NCI-H1092 treated with DMSO at 0.1 percent for 48 hours (cell line): ENCODE measurements at places on chromosomes 4 and X.

GRCh38 chrX:50579955-50580354, 109.3 kb upstream of the DGKK start:
- peak; percentile 77 for DNase-seq

- no peak for DNase-seq
These were observed 100.9 kb downstream of the FAM53A start for GRCh38 chr4:1583051-1583785.

- no peak for DNase-seq
These were observed 98.1 kb downstream of the HNRNPD start for GRCh38 chr4:82275431-82276331.

DNA sequence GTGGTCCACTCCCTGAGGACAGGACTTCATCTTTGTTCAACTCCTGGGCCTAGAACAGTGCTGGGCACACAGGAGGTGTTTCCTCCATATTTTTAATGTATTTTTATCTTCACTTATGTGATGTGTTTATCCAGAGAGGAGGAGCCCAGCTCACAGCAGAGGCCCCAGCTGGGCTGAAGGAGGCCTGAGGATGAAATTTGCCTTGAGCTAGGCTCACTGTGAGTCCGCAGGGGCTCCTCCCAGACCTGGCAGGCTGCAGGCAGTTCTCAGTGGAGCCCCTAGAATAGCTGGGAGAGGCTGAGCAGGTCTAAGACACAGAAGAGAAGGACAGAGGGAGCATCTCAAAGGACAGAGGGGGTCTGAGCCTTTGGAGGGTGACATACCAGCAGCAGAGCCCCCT, 26.8 kb downstream of the C4orf50 start:
- no peak for DNase-seq

GRCh38 chrX:75276666-75277065, 2.8 kb downstream of the UPRT start:
- no peak for DNase-seq

DNA sequence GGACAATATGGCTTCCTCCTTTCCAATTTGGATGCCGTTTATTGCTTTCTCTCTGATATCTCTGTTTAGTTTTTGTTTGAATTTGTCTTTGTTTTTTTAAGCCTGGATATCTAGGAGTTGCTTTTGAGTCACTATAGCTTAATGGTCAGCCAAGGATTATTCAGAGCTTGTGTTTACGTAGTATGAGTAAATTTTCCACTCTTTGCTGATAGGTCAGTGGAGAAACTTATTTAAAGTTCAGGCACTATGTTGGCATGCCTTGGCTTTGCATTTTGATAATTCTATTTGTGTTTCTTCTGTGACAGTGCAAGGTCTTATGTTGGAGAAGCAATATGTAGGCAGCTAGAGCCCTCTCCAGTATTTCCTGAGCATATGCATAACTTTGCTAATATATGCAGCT, 315.2 kb downstream of the GRID2 start:
- DNase-seq = no peak

GRCh38 chr4:187827631-187828030, 167.9 kb upstream of the ZFP42 start:
- no peak for DNase-seq

DNA sequence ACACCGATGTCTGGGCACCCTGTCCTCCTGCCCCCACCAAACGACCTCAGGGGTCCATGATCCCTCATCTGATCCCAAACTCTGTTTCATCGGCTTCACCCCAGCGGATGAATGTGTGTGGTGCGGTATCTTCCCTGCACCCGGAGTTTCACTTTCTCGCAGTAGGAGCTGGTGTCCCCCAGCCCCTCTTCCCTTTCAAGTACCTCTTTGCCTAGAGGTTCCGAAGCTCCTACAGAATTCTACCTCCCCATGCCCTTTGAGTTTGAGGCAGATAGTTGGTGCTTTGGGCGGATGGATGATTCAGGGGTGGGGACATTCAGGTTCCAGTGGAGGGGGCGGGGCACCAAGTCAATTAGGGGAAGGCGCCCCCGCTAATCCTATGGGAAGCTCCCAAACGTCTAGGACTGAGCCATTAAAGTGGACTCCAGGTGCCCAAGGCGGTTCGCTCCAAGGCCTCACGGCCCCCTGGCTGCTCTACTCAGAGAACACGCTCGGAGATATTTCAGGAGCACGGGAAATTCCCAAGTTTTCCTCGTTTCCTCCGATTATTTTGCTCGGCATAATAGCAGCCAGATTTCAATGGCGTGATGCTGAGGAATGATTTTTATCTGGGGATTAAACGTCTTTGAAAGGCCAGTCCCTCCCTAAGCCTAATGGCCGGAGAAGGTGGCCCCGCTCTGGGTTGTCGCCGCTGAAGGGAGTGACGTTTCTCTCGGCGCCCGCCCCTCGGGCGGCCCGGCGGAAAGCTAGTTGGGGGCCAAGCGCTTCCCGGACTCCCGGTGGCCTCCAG, 1.3 kb downstream of the MSX1 start:
- DNase-seq = no peak

- DNase-seq = peak; percentile 61
These were observed 14.6 kb downstream of the PSAPL1 start for GRCh38 chr4:7419961-7420660.

DNA sequence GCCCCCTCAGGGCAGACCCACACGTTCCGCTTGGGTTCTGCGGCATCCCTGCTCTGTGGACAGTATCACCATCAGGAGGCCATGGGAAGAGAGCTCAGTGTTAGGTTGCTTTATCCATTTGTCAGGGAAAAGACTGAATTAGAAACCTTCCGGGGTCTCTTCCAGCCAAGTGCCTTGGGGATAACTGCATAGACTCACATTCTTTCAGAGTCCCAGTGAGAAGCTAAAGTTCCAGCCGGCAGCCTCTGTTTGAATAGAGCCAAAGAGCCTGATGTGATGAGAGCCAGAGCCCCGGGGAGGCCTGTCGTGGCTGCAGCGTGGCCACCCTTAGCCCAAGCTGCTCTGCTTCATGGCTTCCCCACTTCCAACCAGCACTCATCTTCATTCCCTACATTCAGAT, 85.2 kb downstream of the FHDC1 start:
- DNase-seq = no peak

DNA sequence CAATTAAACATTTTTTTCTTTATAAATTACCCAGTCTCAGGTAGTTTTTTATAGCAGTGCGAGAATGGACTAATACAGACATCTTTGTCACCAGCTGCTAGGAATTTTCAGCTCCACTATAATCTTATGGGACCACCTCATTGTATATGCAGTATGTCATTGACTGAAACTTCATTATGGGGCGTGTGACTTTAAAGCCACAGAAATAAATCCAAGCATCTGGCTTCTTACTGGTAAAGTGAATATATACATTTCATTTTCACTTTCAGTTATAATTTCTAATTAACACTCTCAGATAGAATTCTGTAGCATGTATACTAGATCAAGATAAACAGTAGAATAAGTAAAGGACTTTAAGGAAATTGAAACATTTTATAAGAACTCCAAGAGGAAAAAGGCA, 21.9 kb downstream of the IL15 start:
- no peak for DNase-seq

DNA sequence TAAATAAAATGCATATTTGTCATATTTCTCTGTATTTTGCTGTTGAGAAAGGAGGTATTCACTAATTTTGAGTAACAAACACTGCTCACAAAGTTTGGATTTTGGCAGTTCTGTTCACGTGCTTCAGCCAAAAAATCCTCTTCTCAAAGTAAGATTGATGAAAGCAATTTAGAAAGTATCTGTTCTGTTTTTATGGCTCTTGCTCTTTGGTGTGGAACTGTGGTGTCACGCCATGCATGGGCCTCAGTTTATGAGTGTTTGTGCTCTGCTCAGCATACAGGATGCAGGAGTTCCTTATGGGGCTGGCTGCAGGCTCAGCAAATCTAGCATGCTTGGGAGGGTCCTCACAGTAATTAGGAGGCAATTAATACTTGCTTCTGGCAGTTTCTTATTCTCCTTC, 3.3 kb downstream of the HTT start:
- no peak for DNase-seq

- DNase-seq = peak; percentile 50
These were observed 38.2 kb downstream of the C4orf50 start for GRCh38 chr4:5979981-5980380.

GRCh38 chr4:23789762-23790161, 100.1 kb downstream of the PPARGC1A start:
- DNase-seq = no peak
